ENCODE measurements at places on chromosomes 7 and 10.

DNA sequence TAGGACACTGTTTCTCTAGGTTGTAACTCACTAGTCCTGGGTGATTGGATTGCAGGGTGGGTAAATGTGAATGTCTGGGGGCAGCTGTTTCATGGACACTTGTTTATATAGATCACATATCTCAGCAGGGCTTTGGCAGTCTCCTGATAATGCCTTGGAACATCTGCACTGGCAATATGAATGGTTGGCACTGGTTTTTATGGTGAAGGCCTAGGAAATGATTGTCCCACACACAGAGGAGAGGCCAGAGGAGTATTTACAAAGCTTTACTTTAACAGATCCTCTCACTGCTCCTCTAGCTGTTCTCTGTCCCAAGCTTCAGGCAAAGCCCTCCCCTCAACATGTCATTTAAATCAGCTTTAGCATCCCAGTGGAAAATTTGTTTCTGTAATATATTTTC lies 171.3 kb upstream of the STEAP4 start:
- DNase-seq = no peak

DNA sequence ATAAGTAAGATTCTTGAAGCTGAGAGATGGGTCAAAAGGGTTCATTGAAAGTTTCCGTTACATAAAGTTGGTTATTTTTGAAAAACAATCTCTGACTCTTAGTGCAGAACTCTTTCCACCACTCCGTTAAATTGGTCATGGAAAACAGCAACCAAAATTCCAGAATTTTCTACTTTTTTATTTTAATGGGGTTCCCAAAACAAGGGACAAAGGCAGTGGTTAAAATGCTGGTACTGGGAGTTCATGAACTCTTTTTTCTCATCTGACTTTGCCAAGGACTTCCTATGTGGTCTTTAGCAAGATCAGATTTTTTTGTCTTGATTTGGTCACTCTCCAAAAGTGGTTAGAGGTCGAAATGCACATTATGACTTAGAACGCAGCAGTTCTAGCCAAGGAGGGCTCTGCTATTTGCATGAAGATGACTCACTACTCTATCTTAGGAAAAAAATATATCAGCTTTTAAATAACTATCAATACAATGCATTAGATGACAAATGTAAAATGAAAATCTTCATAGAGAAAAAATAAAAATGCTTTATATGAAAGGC lies 145.7 kb downstream of the REEP3 start:
- no peak for DNase-seq

DNA sequence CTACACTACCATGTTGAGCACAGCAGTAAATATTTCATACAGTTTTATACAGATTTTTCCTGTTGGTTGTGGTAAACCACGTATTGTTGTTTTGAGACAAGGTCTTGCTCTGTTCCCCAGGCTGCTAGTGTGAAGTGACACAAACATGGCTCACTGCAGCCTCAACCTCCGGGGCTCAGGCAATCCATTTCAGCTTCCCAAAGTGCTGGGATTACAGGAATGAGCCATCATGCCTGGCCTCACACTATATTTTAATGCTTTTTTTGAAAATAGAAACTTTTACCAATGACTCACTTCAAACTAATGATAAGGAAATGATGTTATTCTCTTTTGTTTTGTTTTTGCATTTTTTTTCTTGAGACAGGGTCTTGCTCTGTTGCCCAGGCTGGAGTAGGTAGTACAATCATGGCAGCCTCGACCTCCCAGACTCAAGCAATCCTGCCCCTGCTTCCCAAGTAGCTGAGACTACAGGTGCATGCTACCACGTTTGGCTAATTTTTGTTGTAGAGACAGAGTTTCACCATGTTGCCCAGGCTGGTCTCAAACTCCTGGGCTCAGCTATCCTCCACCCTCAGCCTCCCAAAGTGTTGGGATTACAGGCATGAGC lies 210.6 kb downstream of the TPST1 start:
- no peak for DNase-seq

- no peak for DNase-seq
Observed at GRCh38 chr7:90692396-90692795, 96.3 kb downstream of the CDK14 start.

- no peak for DNase-seq
Observed at GRCh38 chr7:131466735-131467365, 89.6 kb downstream of the PODXL start.

DNA sequence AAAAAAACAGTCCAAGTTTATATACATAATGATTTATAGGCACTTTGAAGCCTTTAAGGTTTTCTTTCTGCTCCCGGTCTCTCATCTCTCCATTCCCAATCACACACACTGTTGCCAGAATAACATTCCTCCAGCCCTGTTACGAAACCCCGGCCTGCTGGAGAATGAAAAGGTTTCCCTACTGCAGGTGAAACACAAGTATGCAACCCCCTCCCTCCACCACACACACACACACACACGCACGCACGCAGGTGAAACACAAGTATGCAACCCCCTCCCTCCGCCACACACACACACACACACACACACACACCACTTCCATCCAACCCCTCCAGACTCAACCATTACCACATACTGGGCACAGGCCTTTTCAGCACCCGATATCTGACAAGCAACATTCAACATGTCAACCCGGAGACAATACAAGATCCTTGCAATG lies 87.5 kb downstream of the PARD3 start:
- no peak for DNase-seq

DNA sequence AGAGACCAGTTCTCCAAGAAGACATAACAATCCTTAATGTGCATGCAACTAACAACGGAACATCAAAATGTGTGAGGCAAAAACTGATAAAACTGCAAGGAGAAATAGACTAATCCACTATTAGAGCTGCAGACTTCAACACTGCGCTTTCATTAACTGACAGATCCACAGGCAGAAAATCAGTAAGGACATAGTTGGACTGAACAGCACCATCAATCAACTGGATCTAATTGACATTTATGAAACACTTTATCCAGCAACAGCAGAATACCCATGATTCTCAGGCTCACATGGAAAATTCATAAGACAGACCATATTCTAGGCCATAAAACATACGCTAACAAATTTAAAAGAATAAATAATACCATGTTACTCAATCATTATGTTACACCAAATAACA lies 21.6 kb upstream of the ATP6V0A4 start:
- no peak for DNase-seq

GRCh38 chr10:89591111-89591795 lies 53.8 kb downstream of the PANK1 start:
- DNase-seq = no peak

DNA sequence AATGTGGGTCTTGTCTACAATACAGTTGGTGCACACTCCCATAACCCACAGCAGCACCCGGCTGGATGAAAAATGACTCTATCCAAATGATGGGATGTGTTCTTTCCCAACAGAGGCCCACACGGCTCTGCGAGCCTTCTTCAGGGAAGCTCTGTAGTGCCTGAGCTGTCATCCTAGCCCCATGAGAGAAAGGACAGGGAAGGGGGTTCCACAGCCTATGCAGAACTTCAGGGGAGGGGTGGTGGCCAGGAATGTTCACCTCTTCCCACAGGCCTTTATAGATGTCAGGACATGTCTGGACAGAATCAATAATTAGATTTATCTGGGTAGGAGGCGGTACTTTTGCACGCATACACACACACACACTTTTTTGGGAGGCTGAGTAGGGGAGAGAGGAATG lies 109.0 kb downstream of the JCAD start:
- DNase-seq = no peak

DNA sequence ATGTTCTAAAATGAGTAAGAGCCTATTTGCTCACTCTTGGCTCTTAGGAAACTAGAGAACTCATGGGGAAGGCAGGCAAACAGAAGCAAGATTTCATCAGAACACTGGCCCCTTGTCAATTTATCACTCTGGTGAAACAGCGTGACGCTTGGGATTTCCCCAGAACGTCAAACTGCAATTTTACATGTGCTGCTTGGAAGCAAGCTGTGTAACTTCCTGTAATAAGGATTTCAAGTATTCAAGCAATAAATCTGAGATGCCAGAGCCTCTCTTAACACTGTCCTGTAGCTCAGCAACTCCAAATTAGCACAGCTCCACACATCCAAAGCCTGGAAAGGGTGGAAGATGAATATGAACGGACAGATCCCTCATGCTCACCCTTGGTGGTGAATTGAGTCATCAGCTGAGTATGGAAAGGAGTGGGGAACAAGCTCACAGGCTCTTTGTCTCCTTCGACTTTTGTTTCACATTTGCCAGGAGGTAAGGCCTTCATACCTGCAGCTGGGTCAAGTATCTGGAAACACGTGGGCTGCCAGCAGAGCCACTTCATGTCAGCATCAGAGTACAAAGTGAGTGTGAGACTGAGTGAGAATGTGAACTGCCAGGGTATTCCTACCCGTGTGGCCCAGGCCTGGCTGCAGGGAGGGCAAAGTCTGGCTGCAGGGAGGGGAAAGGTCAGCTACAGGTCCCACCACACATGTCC lies 140.4 kb upstream of the NAMPT start:
- DNase-seq = no peak

DNA sequence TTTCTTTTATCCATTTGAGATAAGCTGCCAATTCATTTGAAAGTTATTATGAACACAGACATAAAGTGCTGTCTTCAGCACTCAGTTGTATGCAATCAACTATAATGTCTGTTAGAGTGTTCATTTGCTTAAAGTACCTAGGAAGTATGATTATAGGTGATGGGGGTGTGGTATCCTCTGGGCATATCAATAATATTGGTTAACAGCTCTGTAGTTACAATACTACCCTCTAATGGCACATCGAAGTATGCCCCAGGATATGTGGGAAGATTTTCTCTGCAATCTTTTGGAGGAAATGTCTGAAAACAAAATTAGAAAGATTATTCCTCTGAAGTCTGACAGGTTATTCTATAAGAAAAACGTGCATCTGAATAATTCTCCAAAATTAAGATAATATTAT lies 429.7 kb downstream of the ARL4A start:
- no peak for DNase-seq

DNA sequence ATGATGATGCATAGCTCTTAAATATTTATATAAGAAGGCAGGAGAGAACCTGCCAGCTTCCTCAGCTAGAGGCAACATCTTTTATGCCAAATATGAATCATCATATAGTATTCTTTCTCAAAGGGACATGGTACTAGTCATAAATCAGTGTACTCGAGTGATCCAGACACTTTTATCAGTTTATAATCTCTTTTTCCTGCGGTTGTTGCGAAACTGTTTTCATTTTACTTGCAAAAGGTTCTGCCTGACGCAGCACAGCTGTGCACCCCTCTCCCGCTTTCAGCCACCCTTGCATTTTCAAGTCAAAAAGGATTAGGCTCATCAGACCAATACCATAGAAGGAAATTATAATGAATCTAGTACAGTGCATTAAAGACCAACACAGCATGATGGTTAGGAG lies 332.3 kb upstream of the PRKCQ start:
- DNase-seq = no peak

- peak; percentile 34 for DNase-seq
Observed at GRCh38 chr10:92290076-92290836, 622 bp downstream of the CPEB3 start.

- DNase-seq = no peak
Observed at GRCh38 chr10:14405076-14406065, 74.6 kb upstream of the FRMD4A start.

- DNase-seq = no peak
Observed at GRCh38 chr10:6185039-6185716, 17.6 kb upstream of the PFKFB3 start.

DNA sequence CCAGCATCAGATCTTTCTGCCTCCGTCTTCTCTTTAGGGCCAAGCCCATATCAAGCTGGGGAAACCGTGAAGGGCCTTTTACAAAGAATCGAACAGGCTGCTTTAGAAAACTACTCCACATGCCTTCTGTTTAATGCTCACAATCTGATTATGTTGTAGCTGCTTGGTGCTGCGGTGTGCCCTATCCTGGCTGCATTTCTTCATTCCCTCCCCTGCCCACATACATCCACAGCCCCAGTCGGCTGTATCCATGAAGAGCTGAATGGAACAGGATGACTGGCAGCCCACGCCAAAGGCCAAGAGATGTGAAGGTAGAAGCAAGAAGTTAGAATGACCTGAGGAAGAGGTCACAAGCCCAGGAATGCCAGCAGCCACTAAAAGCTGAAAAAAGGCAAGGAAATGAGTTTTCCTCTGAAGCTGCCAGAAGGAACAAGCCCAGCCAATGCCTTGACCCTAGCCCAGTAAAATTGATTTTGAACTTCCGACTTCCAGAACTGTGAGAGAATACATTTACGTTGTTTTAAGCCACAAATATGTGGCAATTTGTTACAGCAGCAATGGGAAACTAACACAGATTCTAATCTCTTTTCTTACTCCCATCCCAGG lies 22.2 kb downstream of the TAS2R41 start:
- no peak for DNase-seq

DNA sequence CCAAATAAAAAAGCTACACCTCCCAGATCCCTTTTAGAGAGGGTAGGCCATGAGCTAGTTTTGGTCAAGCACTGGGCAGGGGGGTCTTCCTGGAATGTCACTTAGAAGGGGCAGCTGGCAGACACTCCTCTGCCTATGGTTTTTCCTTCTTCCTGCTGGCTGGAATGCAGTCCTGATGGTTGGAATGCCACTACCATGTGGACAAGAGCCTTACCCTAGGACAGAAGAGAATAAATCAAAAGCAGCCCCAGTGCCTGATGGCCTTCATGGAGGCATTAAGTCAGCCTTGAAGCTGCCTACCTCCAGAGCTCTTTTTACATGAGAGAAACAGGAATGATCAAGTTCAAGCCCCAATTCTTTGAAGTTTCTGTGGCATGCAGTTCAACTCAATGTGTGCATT lies 43.5 kb upstream of the SORBS1 start:
- no peak for DNase-seq

GRCh38 chr7:104286839-104287238 lies 41.6 kb upstream of the LHFPL3 start:
- DNase-seq = no peak

DNA sequence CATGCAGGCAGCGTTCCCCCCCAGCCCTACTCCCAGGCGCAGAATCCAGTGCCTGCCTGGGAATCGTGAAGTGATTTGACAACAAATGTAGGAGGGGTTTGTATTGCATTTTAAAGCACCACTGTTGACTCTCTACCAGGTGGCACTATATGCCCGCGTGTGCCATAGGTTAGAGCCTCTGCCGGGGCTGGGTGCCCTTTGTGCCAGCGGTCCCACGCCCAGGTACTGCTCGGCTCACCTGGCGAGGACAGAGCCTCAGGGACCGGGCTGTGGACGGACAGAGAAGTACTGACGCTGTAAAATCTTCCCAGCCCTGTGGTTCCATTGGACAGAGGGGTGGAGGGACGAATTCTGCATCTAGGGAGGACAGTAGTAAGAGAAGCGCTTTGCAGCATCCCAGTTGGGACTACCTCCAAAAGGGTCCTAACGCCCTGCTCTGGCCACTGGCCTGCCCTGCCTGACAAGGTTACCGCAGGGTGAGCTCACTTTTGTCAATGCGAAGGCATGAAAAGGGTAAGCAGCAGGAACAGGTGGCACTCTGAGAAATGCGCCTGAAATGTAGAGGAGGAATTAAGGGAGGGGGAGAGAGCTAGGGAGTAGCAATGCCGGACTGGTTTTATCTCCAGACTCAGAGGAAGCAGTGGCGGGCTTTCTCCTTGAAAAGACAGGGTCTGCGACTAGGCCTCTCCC lies 788 bp upstream of the CACNA2D1 start:
- no peak for DNase-seq

DNA sequence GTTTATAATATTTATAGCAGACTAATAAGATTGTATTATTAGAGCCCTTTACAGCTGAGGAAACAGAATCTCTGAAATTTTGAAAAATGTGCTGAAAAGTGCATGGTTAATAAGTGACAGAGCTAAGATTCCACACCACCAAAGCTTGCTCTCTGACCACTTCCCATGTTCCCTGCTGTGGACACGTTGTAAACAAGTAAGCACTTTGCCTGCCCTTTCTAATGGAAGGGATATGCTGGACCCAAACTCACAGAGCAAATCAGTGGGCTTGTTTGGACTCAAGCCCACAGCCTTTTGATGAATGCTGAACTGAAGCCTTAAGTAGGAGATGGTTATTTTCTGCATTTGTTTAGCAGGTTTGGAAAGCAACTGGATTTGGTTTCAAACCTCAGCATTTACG lies 214.0 kb upstream of the TMEM72 start:
- no peak for DNase-seq
